Midbrain (tissue), 1 donor: ENCODE measurements at places on chromosomes 2 and 18.

- no peak for DNase-seq
These were observed 411.2 kb upstream of the CHAC2 start for GRCh38 chr2:53356291-53356905.

DNA sequence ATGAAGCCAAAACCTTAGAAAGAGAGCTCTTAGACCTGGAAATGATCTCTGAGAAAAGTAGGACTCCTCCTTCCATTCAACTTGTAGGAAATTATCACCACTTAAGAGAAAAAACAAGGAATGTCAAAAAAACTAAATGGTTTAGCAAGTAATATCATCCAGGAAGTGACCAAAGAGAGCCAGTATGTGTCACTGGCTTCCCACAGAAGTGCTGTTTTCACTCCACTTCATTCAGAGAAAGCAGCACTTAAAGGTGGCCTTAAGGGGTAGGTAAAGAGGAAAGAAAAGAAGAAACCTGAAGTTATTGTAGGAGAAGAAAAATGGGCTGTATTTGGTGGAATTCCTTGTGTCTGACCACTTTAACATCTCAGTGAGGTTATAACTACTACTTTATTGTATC lies 414.4 kb upstream of the ETAA1 start:
- no peak for DNase-seq

- no peak for DNase-seq
These were observed 107.5 kb upstream of the SERPINE2 start for GRCh38 chr2:224146356-224147160.

DNA sequence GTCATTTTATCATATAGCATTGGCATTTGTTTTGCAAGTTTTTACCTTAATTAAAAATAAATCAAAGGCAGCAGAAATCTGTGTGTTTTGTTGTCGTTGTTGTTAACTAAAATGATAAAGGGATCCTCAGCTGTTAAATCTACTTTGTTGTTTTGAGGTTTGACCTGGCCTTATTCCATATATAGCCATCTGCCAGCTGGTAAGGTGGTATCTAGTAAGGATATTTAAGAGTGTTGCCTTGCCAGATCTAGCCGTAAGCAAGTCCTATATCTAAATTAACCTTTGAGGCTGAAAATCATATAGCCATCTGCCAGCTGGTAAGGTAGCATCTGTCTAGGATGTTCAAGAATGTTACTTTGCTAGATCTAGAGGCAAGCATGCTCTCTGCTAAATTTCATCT lies 56.6 kb downstream of the BMPR2 start:
- no peak for DNase-seq

- peak; percentile 21 for DNase-seq
These were observed 5.9 kb downstream of the SCYGR3 start for GRCh38 chr2:227608561-227609338.

GRCh38 chr2:195022508-195022830 lies 634.6 kb upstream of the SLC39A10 start:
- no peak for DNase-seq

DNA sequence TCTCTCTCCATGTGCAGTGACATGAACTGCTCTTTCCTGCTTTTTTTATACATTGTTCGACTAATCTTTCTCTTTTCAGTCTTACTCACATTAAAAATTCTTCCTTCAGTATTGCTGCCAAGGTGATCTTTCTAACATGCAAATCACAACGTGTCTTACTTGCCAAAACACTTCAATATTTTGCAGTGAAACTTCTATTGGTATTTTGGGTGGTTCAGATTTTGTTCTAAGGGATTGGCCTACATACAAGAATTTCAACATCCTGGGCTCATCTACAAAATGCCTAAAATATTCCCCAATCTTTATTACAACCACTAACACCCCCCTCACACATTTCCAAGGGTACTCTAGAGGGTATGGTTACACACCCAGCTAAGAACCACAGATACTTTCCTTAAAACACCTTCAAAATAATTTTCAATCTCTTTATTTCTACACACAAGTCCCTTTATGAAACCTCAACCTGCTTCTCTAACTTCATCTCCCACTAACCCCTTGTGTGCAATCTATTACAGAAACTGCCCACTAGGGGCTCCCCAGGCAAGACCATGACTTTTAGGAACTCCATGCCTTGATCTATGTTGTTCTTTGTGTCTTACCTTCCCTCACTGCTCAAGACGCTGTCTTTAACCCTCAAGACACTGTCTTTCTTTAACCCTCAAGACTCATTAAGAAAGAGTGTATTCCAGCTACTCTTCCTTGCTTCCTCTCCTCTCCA lies 50.9 kb downstream of the COL3A1 start:
- DNase-seq = no peak

DNA sequence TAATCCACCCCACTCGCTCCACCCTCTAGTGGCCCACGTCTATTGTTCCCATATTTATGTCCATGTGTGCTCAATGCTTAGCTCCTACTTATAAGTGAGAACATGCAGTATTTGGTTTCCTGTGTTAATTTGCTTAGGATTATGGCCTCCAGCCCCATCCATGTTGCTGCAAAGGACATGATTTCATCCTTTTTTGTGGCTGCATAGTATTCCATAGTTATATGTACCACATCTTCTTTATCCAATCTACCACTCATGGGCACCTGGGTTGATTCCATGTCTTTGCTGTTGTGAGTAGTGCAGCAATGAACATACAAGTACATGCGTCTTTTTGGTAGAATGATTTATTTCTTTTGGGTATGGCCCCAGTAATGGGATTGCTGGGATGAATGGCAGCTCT lies 319.9 kb downstream of the DYSF start:
- no peak for DNase-seq

- DNase-seq = no peak
These were observed 2.2 kb downstream of the CBLN2 start for GRCh38 chr18:72541871-72542332.

DNA sequence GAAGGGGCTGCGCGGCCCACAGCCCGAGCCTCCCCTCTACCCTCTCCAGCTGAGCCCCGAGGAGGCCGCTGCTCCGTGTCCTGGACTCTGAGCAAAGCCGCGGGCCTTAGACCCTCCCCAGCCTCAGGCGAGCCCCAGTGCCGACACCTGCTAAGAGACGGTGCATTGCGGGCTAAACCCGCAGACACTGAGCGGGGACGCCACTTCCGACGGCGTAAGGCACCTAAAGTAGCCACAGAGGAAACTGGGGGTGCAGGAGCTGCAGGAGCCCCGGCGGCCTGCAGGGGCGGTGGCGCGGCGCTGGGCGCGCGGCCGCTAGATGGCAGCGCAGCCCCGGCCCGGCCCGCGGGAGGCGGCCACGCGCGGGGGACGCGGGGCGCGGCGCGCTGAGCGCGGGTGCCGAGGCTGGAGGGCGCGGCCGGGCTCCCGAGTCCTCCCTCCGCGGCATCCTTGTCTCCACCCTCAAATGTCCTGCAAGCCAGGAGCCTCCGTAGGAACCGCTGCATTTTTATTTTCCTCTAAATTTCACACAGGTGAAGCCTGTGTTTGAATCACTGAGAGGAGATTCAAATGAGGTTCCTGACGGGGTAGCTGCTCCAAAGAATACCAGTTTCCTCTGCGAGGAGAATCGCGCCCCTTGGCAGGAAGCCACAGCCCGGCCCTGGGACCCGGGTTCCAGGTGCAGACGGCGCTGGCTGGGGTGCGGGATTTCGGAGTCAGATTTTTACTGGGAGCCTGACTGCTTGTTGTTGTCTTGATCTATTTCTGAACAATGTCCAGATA lies 650.5 kb downstream of the GALR1 start:
- DNase-seq = peak; percentile 4

GRCh38 chr2:21254170-21254965 lies 130.6 kb downstream of the TDRD15 start:
- peak; percentile 50 for DNase-seq

DNA sequence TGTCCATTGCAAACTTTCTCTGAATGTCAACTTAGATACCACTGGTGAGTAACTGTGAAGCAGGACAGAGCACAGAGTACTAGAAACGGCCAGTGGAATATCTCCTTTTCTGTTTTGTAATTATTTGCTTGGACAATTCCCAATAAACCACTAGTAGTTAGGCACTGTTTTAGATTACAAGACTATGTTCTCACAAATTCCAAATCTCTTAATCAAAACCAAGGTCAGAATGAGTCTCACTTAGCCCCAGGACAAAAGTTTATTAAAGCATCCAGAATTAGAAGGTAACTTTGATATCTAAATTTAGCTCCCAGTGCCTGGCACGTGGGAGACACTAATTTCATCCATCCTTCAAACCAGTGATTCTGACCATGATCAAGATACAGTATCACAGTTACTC lies 89.0 kb downstream of the ZNF521 start:
- no peak for DNase-seq

DNA sequence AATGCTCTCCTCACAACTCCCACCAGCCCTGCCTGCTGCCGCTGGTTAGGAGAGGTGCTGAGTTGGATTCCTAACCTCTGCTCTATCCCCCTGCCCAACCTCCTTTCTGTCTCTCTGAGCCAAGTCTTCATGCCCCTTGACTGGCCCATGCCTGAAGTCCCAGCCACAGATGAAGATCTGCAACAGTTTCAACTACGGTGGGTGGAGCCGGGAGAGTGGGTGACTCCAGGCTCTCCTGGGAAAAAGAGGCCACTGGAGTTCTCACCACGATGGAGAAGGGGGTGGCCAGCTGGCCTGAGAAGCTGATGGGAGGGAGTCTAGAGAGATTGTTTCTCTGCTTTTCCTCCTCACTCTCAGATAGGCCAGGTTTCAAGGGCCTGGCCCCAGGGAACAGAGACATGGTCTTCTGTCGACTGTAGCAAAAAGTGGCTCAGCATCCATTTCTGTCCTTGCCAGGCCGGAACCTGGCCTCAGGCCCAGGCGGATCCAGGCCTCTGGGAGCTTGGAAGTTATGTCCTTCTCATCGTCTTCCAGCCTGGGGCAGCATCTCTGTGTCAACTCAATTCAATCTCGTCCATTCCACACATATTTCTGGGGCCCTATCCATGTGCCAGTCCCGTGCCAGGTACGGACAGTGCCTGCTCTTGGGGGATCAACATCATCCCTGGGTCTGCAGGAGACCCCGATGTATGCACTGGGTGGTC lies 75.3 kb downstream of the INHBB start:
- no peak for DNase-seq

DNA sequence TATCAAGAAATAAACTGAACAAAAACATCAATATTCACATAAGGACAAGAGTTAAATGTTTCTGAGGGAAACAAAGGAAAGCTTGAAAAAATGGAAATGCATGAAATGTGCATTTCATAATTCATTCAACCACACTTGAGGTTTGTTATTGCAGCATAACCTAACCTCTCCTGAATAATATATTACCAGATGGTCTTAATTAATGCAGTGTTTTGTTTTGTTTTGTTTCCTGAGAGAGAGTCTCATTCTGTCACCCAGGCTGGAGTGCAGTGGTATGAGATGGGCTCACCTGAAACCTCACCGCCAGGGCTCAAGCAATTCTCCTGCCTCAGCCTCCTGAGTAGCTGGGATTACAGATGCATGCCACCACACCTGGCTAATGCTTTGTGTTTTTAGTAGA lies 139.9 kb upstream of the PIEZO2 start:
- no peak for DNase-seq

DNA sequence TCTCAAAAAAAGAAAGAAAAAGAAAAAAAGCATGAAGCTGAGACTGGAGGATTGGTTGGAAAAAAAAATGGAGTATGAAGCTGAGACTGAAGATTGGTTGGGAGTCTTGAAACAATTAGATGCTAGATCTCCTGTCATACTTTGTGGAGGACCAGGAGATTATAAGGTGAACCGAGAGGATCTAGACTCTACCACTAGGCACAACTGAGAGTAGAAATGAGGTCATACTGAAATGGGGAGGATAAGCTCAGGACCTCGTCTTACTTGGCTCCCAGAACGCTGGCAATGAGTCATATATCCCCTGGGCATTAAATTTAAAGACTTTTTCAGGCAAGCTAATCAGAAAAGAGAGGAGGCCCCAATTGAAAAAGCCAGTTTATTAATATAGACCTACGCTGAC lies 3.3 kb upstream of the ORC2 start:
- no peak for DNase-seq

DNA sequence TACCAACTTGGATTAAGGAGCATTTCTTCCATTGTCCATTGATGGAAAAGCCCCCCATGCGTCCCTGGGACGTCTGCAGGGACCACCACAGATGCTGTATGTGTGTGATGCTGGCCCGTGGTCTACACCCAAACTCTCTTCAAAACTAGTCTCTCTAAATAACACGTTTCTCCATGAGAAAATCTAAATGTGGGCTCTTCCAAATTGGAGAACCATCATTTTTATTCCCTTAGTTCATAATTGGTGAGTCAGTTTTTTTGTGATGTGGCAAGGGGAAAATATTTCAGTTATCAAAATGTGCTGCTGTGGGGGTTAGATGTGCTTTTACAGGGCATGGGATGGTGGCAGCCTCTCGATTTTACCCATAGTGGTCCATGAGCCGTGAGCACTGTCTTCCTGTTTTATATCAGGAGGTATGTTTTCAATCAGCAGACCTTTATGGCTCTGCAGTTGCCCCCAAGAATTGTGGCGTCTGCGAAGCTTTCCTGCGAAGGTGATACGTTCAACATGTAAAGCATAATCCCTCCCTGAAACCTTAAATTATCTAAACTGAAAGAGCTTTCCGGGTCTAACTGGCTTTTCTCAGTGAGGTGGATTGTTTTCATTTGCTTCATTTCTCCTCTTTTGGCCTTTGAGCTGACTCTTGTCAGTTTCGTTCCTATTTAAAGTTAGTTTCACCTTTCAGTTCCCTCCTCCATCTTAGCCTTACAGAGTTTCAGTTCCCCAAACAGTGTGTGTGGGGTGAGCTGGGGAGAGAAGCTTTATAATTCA lies 78.4 kb downstream of the SETBP1 start:
- DNase-seq = peak; percentile 21

DNA sequence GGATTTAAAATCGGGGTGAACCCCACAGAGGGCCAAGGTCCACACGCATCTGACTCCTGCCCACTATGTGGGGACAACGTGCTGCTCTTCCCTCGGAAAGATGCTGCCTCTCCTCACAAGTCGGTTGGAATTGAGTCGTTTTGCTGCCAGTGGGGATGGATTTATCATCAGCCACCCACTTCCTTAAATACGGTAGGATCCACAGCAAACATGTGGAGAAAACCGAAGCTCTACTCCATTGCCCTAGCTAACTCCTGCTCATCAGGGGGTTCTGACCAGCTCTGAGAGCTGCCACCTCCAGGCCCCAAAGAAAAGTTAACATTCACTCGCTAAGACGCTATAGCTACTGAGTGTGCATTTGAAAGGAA lies 80.9 kb downstream of the CHRNA1 start:
- peak; percentile 41 for DNase-seq

DNA sequence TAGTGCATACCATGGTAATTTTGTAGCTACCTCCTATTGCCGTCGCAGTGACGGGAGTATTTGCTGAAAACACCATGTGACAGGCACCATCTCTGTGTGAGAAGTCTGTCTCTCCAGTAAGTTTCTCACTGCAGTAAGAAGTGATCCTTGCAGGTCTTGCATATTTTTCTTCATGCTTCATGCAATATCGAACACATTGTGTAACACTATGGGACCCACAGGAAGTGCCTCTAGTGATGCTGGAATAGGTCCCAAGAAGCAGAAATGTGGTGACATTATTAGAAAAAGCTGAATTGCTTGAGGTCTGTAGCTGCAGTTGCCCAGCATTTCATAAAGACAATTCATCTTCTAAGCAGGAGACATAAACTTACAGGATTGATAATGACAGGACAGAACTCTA lies 167.6 kb downstream of the DCDC2C start:
- no peak for DNase-seq

DNA sequence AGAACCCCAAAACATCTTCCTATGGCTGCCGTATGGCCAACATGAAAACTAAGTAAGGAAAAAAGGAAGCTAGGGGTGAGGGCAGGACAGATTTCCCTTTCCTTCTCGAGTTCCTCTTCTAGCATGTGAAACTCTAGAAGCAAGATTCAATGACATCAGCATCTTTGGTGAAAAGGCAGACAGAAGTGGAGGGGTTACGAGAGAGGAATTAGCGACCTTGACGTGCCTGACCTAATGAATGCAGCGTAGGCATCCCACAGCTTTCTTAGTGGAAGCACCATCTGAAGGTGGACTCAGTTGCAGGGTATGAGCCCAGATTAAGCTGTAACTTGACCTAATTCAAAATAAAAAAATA lies 47.9 kb upstream of the PELI1 start:
- DNase-seq = no peak
